ENCODE measurements at places on chromosomes 5 and 9. TPM values are rescaled to one million over a fixed set of nuclear protein-coding genes. Genes with fewer than 3 reads are reported as not detected.

Gene FABP6
- total RNA-seq, result not detected

Gene LECT2
- total RNA-seq, result not detected

Gene CACFD1
- 13.1 TPM for total RNA-seq

Gene NIM1K
- total RNA-seq, result 0.70 TPM

Gene GPRIN1
- total RNA-seq, result 1.9 TPM

Gene STPG3
- not detected for total RNA-seq

Gene TAF1L
- total RNA-seq, result not detected

Gene ECM2
- 11.4 TPM for total RNA-seq

Gene GRM6
- not detected for total RNA-seq

Gene CANX
- total RNA-seq, result 333 TPM

Gene FAM153A
- total RNA-seq, result not detected

Gene SPINK13
- not detected for total RNA-seq

Gene ANKRD31
- total RNA-seq, result 0.09 TPM

Gene CFAP157
- not detected for total RNA-seq

Gene GRXCR2
- not detected for total RNA-seq

Gene DOK3
- 0.34 TPM for total RNA-seq

Gene PRUNE2
- total RNA-seq, result 8.2 TPM

Gene OBP2B
- not detected for total RNA-seq

Gene SLCO6A1
- total RNA-seq, result not detected

Gene PLAC8L1
- total RNA-seq, result not detected

Gene PCDHA1
- total RNA-seq, result not detected

Gene FBLL1
- 1.6 TPM for total RNA-seq

Gene GPR21
- total RNA-seq, result 1.5 TPM

Gene DNAH5
- total RNA-seq, result 0.77 TPM

Gene LRRC70
- 0.51 TPM for total RNA-seq

Gene IFNA7
- total RNA-seq, result not detected

Gene BRINP1
- 0.35 TPM for total RNA-seq

Gene JMY
- total RNA-seq, result 10.9 TPM

Gene IRX2
- 7.2 TPM for total RNA-seq

Gene MSX2
- total RNA-seq, result 0.23 TPM

Gene WNT8A
- not detected for total RNA-seq

Gene C8G
- total RNA-seq, result not detected

Gene C5orf34
- 0.58 TPM for total RNA-seq

Gene MAMDC4
- 1.8 TPM for total RNA-seq

Gene FSTL4
- not detected for total RNA-seq

Gene HSD17B3
- not detected for total RNA-seq

Gene SAXO1
- not detected for total RNA-seq

Gene SHOC1
- total RNA-seq, result not detected

Gene TOR2A
- total RNA-seq, result 19.6 TPM

Gene DDX4
- total RNA-seq, result not detected

Gene SH2D3C
- total RNA-seq, result 0.23 TPM

Gene PRKACG
- not detected for total RNA-seq

Gene SGCD
- 11.2 TPM for total RNA-seq

Gene GMCL2
- total RNA-seq, result not detected

Gene IFNK
- total RNA-seq, result not detected

Gene DAPK1
- total RNA-seq, result 16.5 TPM

Gene NLN
- total RNA-seq, result 13.6 TPM

Measured in pericardium fibroblast (primary cell).